ENCODE measurements at places on chromosomes 16 and 17.

GRCh38 chr16:89407925-89408300 lies 82.4 kb downstream of the ANKRD11 start:
- no peak for DNase-seq

- DNase-seq, result no peak
Measured at GRCh38 chr17:32805029-32805976, 71.6 kb downstream of the MYO1D start.

- peak; percentile 68 for DNase-seq
Measured at GRCh38 chr17:33981711-33982601, 273.1 kb upstream of the CCL2 start.

DNA sequence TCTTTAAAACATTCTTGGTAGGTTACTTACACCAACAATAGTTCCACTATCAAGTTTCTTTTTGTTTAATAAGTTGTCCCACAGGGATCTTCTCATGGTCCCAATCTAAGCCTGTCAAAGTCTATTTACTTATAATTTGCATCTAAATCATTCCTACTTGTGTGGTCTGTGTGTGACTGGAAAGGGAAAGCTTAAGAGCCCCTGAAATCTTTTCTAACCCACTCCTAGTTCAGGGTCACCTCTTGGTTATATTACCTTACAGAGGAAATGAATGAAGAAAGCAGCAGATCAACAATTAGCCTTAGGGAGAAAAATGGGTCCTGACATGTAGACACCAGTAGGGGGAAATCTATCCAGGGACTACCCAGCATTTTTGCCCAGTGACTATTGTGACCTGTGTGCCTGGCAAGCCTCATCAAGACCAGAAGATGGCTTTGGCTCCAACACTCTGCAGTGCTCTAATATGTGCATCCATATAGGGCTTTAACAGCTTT lies 110.4 kb upstream of the HAS3 start:
- no peak for DNase-seq

GRCh38 chr16:80175011-80175410 lies 365.8 kb upstream of the DYNLRB2 start:
- no peak for DNase-seq

DNA sequence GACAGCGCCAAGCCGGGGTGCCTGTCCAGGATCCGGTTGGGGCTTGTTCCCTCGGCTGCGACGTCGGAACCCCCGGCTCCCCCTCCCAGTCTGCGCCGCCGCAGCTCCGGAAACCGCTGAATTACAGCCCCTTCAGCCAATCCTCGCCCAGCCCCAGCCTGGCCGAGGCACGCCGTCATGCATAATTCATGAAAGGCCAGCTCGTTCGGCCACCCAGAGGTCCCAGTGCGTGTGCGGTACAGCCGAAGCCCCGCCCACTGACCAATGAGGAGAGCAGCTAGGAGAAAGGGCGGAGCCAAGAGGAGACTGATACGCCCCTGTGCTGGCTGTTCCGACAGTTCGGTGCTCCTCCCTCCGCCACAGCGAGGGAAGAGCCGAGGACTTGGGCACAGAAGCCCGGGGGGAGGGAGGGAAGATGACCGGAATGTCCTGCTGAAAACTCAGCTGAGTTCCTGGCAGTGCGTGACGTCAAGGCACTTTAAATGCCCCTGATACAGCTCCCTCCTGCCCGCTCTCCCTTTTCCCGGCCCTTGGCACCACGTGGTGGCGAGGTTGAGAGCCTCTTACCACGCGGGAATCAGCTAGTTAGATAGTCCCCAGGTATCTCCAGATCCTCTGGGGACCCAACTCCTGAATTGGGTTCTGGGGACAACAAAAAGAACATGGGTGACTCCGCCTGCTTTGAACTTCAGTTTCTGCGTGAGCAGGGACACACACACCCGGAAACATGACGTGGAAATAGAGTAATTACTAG lies at the start of gene STAT3:
Gene STAT3, minus strand, starts transcription at position 62 of the 754 bp plus-strand sequence. CDS start 39,926 bp downstream, outside the sequence.
- DNase-seq, result peak; percentile 97

DNA sequence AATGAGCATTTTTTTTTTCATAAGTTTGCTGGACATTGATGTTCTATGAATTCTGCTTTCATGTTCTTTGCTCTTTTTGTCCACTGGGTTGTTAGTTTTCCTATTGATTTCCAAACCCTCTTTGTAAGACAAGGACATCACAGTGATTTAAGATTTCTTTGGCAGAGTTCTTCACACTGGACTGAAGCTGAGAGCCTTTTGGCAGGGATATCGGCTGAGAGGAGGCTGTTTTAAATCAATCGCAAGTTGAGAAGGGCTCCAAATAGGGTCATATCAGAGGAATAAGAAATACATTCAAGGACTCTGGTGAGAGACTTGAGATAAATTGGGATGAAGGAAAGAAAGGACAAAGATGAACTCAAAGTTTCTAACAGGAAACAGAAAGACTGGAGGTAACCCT lies 165.8 kb upstream of the AXIN2 start:
- no peak for DNase-seq

GRCh38 chr17:2592971-2593820 lies at the start of gene PAFAH1B1:
Gene PAFAH1B1, plus strand, starts transcription at chr17:2593654. Its CDS starts 44,635 bp downstream, at chr17:2638289.
- DNase-seq, result no peak

DNA sequence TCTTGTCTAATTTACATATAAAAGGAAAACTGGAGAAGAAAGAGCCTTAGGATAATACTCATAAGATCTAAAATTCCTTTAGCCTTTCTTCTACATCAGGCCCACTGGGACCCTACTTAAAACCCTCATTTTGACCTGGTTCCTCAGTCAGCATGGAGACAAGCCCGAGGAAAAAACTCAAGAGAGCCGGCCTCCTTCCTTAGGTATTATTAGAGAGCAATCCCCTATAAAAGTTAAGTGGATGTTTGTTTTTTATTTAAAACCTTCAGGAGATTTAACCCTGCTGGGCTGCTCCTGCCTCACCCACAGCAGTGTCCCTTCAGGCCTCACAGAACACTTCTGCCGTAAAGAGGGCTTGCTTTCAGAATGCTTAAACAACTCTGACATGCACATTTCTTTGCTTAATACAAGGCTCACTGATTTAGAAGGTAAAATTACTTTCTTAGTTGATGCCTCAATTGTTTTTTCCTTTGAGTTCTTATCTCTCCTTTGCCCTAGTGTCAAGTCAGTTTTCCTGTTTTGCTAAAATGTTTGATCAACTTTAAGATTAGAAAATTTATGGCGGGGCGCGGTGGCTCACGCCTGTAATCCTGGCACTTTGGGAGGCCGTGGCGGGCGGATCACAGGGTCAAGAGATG lies 145.6 kb upstream of the TBX2 start:
- no peak for DNase-seq

GRCh38 chr16:82995924-82996441 lies 369.2 kb downstream of the CDH13 start:
- DNase-seq, result no peak

DNA sequence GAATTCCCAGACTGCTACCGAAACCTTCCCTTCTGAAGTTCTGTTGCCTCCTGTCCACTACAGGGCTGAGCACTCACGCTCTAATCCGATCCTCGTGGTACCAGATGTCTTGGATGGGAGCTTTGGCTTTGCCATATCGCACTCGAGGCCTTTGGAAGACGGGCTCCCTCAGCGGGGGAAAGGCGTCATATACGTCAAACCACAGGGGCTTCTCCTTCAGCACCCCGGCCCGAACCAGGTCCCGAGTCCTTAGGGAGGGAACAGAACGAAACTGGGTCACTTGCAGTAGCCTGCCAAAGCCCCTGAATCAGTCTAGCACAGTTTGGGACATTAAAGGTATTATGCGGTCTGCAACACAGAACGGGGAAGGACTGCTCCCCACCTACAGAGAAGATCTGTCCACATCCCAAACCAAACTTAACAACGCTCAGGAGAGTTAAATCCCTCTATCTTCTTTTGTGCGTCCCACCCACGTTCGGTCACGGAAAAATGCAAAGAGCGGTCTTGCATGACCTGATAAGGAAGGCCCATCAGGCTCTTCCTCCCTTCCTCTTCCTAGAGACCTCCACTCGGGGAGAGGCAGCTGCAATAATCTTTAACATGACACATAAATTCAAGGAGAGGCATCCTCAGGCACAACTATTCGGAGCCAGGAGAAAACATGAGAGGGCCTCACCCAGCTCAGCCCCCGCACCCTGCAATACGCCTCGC lies 526 bp downstream of the MRPS23 start:
- DNase-seq, result no peak

DNA sequence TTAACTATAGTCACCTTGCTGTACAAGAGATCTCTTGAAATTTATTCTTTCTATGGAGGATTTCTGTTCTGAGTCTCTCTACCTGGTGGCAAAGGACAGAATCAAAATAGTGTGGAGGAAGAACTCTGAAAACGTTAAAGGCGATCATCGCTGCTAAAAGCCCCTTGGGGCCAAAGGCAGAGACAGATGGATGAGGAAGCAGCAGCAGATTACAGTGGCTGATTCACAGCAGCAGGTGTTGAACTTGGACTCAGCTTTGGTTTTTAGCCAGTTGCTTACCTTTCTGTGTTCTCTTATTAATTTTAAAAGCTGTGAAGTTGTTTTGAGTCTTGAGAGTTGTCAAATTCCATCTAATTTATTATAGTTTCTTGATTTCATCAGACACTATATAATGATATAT lies 956.1 kb upstream of the GOT2 start:
- DNase-seq, result no peak

GRCh38 chr16:75471723-75472633 lies 7.5 kb upstream of the TMEM170A start:
- no peak for DNase-seq

GRCh38 chr16:66970775-66971720 lies 10.0 kb downstream of the CES3 start:
- no peak for DNase-seq

DNA sequence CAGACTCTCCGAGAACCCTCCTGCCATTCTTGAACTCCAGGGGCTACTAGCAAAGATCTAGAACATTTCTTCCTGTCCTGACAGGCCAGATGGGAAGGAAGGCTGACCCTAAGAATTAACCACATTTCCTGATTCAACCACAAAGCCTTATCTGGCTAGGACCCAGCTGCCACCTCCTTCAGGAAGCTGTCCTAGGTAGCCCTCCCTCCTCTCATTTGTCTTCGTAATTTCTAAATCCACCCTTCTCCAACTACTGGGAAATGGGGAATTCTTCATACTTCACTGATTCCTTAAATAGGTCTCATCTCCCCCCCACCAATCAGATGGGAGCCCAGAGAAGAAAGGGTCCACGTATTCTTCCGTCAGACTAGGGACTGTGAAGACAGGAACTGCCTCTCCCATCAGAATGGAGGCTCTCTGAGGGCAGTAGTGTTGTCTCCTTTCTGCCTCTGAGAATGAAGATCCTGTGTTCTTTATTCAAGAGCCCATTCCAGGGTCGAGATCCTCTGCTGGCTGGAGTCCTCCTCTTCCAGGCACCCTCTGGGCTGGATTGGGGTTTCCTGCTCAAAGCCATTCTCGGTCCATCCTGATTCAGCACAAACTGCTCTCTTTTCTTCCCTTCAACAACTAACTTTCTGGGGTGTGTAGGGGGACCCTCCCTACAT lies 2.1 kb downstream of the SAMD14 start:
- DNase-seq, result no peak

- no peak for DNase-seq
Measured at GRCh38 chr16:1082952-1083675, 10.6 kb downstream of the SSTR5 start.

- no peak for DNase-seq
Measured at GRCh38 chr17:49521088-49521450, 26.0 kb downstream of the NGFR start.

GRCh38 chr16:13401641-13402040 lies 500.2 kb downstream of the SHISA9 start:
- no peak for DNase-seq

DNA sequence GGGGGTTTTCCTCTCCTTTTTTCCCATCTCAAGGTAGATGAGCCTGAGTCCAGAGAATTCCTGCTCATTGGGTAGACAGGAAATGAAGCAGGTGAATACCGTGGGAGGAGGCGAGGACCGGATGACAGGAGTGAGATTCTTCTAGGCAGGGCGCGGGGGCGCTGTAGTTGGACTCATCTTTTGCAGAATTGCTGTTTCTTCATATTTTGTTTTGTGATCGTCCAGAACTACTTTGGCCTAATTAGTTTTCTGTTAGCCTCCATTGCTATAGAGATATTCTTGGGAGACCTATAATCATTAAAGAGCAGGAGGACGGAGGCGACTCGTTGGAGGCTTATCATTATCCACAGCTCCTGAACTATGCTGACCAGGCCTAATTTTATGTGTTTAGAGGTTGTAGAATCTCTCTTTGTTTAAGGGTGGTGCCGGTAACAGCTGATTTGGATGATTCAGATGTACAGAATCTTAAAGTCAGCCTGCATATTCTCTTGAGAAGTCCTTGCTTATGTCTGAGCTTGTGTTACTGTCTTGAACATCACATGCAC lies 650 bp downstream of the ATP6V0A1 start:
- DNase-seq, result no peak

GRCh38 chr17:20089756-20090547 lies 80.8 kb downstream of the SPECC1 start:
- DNase-seq, result no peak

- DNase-seq, result peak; percentile 84
Measured at GRCh38 chr16:30585400-30586191, at the start of gene ZNF785. Gene ZNF785, minus strand, starts transcription at chr16:30585697. Its CDS starts 86 bp downstream, at chr16:30585611.

DNA sequence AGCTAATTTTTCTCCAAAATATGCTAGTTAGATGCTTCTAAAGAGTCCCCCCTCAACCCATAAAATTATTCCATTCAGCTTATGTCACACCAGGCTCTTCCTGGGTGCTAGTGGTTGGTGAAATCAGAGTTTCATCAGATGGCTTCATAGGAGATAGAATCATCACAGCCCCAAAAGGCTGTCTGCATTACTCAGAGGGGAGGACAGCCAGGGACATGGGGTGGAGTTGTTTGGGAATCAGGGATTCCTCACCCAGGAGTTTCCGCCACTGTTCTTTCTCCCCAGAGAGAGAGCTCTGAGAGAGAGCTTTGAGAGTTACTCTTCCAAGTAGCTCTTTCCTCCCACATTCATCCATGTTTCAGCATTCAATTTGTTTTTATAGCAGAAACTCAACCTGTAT lies 288 bp upstream of the KRT34 start:
- no peak for DNase-seq

- DNase-seq, result no peak
Measured at GRCh38 chr16:82391690-82392089, 221.7 kb upstream of the MPHOSPH6 start.

DNA sequence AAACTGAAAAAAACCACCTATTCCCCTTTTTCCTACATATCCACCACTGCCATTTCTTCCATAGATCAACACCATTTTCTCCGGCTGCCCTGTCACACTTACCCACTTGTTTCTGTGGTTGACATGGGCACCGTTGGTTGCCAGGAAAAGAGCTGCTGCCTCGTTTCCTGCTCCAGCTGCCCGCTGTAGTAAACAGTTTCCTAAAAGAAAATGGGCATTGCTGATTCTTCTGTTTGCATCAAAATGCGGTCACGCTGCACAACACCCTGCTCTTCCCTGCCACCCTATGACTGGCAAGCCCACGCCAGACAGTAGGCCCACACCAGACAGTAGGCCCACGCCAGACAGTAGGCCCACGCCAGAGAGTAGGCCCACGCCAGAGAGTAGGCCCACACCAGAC lies 46.3 kb downstream of the CYB5D2 start:
- no peak for DNase-seq

DNA sequence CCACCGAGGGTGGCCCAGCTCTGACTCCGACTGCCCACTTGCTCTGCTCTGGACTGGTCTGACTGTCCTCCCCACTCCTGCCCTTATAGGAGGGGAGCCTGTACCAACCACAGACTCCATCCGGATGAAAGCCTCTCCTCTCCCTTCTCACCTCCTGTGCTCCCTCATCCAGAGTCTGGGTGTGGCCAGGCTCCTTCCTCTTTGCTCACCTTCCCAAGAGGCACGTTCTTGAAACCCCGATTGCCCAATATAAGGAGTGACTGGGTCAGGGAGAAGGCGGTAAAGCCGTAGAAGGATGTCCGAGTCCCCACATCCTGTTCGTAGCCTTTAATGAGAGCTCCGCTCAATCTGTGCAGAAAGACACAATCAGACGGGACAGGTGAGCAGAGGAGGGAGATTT lies 17.1 kb downstream of the ST6GALNAC1 start:
- DNase-seq, result no peak

All from NCI-H187 treated with DMSO at 0.1 percent for 48 hours (cell line).